ENCODE measurements at places on chromosomes 5 and 9.

DNA sequence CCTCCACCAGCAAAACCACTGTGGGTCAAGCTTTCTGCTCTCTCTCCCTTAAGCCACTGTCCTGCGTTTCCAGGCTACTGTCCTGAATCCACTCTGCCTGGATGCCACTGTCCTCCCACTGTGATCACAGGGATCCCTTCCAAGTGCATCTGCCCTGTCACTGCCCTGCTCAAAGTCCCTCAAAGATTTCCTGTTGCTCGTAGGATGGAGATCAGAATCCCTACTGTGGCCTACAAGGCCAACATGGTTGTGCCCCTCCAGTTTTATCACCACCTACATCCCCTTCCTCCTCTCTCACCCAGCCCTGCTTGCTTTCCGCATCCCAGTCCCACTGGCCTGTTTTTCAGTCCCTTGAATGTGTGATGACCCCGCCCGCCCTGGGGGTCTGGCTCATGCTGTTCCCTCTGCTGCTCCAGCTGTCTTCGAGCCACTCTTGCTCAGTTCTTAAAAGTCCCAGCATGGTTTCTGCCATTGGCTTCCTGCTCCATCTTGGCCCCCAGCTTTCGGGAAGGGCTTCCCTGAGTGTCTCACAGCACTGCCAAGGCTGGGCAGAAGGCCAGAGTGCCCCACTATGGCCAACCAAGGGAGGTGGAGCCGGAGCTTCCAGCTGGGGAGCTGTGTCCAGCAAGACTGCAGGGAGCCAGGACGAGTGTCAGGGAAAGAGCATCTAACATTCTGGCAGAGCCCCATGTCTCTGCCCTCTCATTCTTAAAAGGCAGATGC is 12.9 kb upstream of the FRRS1L start:
- DNase-seq, result no peak

DNA sequence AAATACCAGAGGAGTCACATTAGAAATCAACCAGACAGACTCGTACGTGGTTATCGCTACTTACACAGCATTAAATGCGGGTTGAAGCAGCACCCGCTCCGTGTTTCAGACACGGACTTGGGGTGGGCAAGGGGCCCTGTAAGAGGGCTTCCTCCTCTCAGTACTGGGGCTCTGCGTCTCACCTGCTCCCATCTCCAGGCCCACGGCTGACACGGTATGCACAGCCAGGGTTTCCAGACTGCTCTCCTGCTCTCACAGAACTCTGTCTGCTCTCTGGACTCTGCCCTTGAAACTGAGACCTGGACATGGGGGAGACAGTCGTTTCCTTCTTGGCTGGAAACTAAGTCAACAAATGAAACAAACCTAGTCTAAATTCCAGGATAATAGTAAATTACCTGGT is 24.7 kb upstream of the RASGEF1C start:
- DNase-seq, result no peak

GRCh38 chr9:14238518-14238917 is 75.4 kb downstream of the NFIB start:
- DNase-seq, result no peak

DNA sequence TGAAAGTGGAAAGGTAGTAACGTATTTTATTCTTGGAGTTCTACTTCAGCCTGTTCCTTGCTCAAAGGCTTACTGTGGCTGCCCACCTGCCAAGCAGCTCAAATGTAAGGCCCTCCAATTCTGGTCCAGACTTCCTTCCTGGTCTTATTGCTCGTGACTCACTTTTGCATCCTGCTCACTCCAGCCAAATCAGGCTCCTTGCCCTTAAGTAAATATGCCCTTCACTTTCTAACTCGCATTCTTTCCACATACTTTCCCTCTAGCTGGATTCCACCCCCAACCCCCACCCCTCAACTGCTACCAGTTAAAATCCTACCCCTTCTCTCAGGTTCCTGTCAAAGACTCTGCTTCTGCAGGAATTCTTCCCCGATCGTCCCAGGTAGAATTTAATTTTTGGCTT is 96.6 kb downstream of the GALNT10 start:
- DNase-seq, result no peak

DNA sequence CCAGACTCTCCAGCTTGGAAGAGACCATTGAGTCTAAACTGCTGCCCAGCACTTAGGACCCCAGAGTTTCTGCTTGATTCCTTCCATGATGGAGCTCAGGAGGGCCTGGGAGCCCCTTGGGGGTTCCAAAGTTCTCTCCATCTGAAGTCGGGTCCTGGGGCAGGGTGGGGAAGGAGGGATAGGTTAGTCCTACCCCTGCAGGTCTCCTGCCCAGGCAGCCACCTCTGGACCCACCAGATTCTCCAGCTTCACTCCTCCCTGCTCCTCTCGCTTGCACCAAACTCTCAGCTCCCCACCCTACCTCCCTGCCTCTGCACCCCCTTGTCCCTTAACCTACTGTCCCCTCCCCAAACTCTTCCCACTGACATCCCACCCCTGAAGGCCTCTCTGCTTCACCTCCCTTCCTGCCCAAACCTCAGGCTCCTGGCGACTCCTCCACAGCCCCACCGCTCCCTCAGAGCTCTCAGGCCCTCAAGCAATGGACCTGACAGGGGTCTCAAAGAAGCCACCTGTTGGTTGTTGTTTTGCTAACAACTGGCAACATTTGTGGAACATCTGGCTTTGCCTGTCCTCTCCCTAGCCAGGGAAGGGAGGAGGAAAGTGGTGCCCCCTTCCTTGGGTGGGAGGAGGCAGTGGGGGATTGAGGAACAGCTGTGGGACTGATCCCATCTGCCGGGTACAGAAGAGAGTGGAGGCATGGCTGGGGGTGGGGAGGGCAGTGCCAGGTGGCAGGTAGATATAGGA is 137.5 kb downstream of the RGS3 start:
- no peak for DNase-seq

DNA sequence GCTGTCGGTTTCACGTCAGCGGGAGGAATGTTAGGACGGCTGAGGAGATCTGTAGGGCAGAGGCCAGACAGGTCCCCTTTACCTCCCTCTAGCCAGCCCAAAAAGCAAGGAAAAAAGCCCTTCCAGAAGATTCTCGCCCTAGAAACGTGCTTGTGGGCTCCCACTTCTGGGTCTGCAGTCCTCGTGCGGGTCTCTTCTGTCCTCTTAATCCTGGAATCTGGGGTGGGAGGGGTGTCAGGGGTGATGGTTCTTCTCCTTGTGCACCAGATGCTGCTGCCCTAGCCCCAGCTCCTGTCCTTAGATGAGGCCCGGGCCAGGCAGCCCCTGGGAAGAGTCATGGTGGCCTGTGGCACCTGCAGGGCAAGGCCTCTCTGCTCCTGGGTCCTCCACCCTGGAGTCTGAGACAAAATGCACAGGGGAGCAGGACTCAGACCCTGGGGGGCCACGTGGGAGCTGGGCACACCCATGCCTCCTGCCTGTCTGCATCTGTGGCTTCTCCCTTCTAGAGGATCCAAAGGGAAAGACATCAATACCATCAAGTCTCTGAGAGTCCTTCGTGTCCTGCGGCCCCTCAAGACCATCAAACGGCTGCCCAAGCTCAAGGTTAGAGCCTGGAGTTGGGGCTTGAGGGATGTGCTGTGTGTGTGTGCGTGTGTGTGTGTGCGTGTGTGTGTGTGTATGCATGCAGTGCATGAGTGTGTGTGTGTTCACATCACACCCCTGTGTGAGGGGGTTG is 174.2 kb downstream of the CACNA1B start:
- DNase-seq, result peak; percentile 4

DNA sequence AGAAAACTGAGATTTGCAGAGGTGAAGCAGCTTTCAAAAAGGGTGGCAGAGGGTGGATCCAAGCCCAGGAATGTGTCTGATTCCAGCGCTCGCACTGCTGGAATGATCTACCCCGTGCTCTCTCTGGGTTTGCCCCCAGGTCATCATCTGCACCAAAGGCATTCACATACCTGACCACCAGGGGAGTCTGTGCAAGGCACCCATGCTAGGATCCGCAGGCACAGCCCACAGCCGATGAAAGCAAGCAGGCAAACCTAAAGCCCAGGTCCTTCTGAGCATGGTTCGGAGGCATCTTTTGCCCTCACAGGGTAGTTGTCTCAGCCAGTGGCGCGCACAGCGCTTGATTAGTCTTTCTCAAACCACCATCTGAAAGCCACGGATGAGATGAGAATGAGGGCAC is 56.6 kb downstream of the TEK start:
- no peak for DNase-seq

GRCh38 chr5:9294793-9295465 is 250.9 kb downstream of the SEMA5A start:
- DNase-seq, result no peak
